Trophoblast cell (in vitro differentiated cells and primary cell): ENCODE measurements at places on chromosomes 2 and 18.
A peak's percentile ranks its signal among the peaks of the same experiment; 100 is the strongest.

DNA sequence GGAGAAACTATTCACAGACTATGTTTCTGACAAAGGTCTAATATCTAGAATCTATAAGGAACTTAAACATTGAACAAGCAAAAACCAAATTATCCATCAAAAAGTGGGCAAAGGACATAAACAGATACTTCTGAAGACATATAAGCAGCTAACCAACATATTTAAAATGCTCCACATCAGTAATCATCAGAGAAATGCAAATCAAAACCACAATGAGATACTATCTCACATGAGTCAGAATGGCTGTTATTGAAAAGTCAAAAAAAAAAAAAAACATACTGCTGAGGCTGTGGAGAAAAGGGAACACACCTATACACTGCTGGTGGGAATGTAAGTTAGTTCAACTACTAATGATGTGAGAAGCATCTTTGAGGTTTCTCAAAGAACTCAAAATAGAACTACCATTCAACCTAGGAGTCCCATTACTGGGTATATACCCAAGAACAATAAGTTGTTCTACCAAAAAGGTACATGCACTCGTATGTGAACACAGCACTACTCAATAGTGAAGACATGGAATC, 220.4 kb upstream of the TFPI start:
- no peaks in the 10 kb centered on the region for H3K4me1 ChIP-seq
- H3K27ac ChIP-seq, result no peak overlapping the region
- no peaks in the 10 kb centered on the region for H3K36me3 ChIP-seq

- H3K36me3 ChIP-seq, result no peaks in the 10 kb centered on the region
- no peaks in the 10 kb centered on the region for H3K27me3 ChIP-seq
- DNase-seq, result no peak
These were observed 96.0 kb downstream of the HNMT start for GRCh38 chr2:138060301-138060635.

- DNase-seq, result no peak
- H3K36me3 ChIP-seq, result no peaks in the 10 kb centered on the region
- H3K4me3 ChIP-seq, result no peak overlapping the region
- no peaks in the 10 kb centered on the region for H3K4me1 ChIP-seq
- no peaks in the 10 kb centered on the region for H3K27me3 ChIP-seq
These were observed 106.9 kb downstream of the FARSB start for GRCh38 chr2:222548992-222549391.

GRCh38 chr2:53913721-53914120, 54.0 kb upstream of the GPR75 start:
- no peaks in the 10 kb centered on the region for H3K27me3 ChIP-seq
- peaks cover 15% of the 10 kb centered on the region for H3K36me3 ChIP-seq
- no peak overlapping the region for H3K4me3 ChIP-seq
- no peak for DNase-seq
- no peaks in the 10 kb centered on the region for H3K4me1 ChIP-seq

- no peak overlapping the region for H3K4me3 ChIP-seq
- H3K36me3 ChIP-seq, result no peaks in the 10 kb centered on the region
- no peaks in the 10 kb centered on the region for H3K27me3 ChIP-seq
- no peak overlapping the region for H3K27ac ChIP-seq
These were observed 106.7 kb downstream of the ACKR3 start for GRCh38 chr2:236676136-236676873.

- no peaks in the 10 kb centered on the region for H3K27me3 ChIP-seq
- H3K4me3 ChIP-seq, result no peak within 1 kb of the TSS
- no peak for DNase-seq
- H3K4me1 ChIP-seq, result no peaks in the 10 kb centered on the region
These were observed at the start of gene ALPI for GRCh38 chr2:232455426-232456255. ALPI (plus strand) TSS chr2:232456153; CDS start chr2:232456200, 47 bp downstream.

DNA sequence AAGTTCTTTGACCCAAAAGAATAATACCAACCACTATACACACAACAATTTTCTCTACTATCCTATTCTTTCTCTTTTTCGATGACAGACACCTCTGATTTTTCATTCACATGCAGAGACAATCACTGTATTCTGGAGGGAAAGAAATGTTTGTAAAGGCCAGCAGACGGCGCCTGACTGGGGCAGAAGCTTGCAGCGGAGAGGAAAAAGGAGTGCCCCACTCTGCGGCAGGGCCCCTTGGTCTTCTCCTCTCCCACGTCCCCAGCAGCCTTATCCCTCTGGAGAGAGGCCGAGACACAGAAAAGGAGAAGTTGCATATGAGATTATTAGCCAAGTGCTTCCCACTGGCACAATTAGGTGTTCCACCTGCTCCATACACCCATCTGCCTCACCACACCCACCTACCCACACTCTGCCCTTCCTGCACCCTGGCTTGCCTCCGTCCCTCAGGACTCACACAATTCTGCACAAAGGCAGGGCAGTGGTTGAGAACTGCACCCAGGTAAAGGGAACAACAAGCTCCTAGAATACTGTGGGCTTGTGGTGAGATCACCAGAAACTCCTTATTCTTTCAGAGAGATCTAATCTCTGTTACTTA, 687.3 kb downstream of the NRXN1 start:
- no peaks in the 10 kb centered on the region for H3K36me3 ChIP-seq
- H3K4me3 ChIP-seq, result no peak overlapping the region
- H3K27me3 ChIP-seq, result peaks cover 22% of the 10 kb centered on the region
- peaks cover 8% of the 10 kb centered on the region for H3K4me1 ChIP-seq

- DNase-seq, result peak; percentile 70
- no peaks in the 10 kb centered on the region for H3K36me3 ChIP-seq
- no peak overlapping the region for H3K4me3 ChIP-seq
- no peaks in the 10 kb centered on the region for H3K27me3 ChIP-seq
- no peaks in the 10 kb centered on the region for H3K4me1 ChIP-seq
These were observed 15.5 kb upstream of the NEURL3 start for GRCh38 chr2:96520697-96521096.

DNA sequence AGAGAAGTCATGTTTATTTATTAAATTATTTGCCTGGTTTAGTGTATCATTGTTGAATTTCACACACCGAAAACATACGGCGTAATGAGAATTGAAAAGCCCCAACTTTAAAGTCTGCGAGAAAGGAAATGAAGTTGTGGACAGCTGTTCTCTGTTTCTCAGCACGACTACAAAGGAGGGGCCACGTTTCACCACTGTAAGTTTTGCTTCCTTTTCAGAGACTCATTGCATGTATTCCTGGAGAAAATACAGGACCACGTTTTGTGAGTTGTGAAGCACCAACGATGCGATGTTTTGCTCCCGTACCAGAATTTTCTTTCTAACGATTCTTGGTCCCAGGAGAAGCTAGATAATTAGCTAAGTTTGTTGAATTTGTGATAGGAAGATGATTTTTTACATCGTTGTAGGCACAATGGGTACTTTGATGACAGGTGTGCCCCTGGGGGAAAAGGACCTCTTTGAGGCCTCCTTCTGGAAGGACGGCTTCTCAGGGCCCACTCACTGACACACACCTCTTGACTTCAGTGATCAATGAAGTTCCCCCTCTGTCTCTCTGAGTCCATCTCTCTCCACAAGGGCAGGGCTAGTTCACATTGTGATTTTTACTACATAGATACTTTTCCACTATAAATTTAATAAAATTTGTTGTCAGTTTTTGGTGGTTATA, 23.7 kb upstream of the ACKR3 start:
- no peak overlapping the region for H3K4me3 ChIP-seq
- H3K27ac ChIP-seq, result no peak overlapping the region
- DNase-seq, result no peak
- H3K27me3 ChIP-seq, result no peaks in the 10 kb centered on the region
- no peaks in the 10 kb centered on the region for H3K36me3 ChIP-seq

DNA sequence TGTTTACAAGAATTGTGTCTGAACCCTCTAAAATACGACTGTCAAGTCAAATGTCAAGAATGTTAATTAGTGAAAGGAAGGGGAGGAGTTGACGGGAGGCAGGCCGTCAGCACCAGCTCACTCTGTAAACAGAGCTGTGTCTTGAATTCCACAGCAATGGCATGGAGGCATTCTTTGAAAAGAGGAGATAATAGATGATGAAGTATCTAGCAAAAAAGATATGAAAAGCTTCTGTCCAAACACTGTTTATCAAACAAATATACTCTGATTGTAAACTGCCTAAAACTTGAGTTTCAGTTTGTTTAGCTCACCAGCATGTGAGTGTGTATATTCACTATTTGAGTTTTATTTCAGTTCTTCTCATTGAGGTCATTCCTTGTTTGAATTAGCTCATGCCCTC, 94.7 kb upstream of the CDC42EP3 start:
- peaks cover 15% of the 10 kb centered on the region for H3K4me1 ChIP-seq
- H3K4me3 ChIP-seq, result no peak overlapping the region
- no peaks in the 10 kb centered on the region for H3K36me3 ChIP-seq
- no peak for DNase-seq
- no peaks in the 10 kb centered on the region for H3K27me3 ChIP-seq

- no peak overlapping the region for H3K27ac ChIP-seq
- no peaks in the 10 kb centered on the region for H3K36me3 ChIP-seq
- no peak overlapping the region for H3K4me3 ChIP-seq
- DNase-seq, result no peak
- H3K27me3 ChIP-seq, result no peaks in the 10 kb centered on the region
- H3K4me1 ChIP-seq, result peaks cover 1% of the 10 kb centered on the region
These were observed 161.9 kb upstream of the RASGRP3 start for GRCh38 chr2:33314541-33314940.

DNA sequence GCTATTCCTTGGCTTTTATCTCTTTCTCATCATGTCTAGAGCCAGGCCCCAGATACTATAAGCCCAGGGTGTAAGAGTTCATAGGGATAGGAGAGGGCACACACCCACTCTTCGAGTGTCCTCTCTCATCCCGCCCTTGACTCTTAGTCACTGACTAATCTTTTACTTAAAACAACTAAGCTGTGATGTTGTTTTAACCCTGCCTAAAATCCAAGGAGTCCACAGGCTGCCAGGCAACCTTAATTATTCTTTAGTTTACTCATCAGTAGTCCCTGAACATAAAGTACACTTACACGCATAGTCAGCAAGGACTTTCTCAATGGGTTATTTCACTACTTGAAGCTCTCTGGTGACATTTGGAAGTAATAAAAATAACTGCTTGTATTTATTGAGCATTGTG, 28.4 kb downstream of the GREB1L start:
- H3K36me3 ChIP-seq, result peaks cover 3% of the 10 kb centered on the region
- no peaks in the 10 kb centered on the region for H3K27me3 ChIP-seq
- H3K4me1 ChIP-seq, result peaks cover 9% of the 10 kb centered on the region
- DNase-seq, result no peak

GRCh38 chr2:170932166-170932565, 3.1 kb downstream of the GORASP2 start:
- peaks cover 15% of the 10 kb centered on the region for H3K36me3 ChIP-seq
- H3K27ac ChIP-seq, result no peak overlapping the region
- no peaks in the 10 kb centered on the region for H3K4me1 ChIP-seq
- DNase-seq, result no peak
- no peak overlapping the region for H3K4me3 ChIP-seq
- no peaks in the 10 kb centered on the region for H3K27me3 ChIP-seq

DNA sequence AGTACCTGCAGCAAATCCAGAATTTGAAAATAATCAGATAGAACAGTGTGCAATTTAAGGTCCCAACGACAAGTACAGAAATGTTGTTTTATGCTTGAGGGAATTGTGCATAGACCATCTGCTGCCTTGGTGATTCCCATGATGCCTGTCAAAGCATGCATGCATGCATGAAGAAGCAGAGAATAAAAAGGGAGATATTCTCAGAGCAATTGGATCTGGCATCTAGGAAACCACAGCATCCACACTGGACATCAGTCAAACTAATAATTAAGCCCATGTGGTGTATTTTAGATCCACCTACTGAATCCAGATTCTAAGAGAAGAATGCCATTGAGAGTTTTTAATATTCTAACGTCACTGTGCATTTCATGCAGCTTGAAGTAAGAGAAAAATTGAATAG, 361.2 kb downstream of the FSIP2 start:
- DNase-seq, result no peak
- no peak overlapping the region for H3K4me3 ChIP-seq
- H3K4me1 ChIP-seq, result no peaks in the 10 kb centered on the region
- H3K36me3 ChIP-seq, result no peaks in the 10 kb centered on the region

DNA sequence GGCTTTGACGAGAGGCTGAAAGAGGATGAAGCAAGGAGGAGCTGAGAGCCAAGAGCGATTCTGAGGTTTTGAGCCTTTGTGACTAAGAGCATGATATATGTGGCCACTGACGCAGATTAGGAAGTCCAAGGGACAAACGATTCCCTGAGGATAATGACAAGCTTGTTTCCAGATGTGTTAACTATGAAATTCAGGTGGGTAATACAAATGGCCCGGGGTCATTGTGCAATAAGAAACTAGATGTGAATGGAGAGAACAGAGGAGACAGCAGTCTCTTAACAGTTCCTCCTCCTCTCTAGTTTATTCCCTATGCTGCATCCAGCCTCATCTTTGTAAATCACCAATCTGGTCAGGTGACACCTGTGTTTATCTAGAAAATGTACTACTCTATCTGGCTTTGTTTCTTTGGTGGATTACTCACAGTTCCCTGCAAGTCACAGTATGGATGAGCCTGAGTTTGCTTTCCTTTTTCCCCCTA, 84.2 kb downstream of the SOCS6 start:
- H3K27ac ChIP-seq, result no peak overlapping the region
- H3K4me3 ChIP-seq, result no peak overlapping the region
- peaks cover 5% of the 10 kb centered on the region for H3K4me1 ChIP-seq
- DNase-seq, result peak; percentile 44

DNA sequence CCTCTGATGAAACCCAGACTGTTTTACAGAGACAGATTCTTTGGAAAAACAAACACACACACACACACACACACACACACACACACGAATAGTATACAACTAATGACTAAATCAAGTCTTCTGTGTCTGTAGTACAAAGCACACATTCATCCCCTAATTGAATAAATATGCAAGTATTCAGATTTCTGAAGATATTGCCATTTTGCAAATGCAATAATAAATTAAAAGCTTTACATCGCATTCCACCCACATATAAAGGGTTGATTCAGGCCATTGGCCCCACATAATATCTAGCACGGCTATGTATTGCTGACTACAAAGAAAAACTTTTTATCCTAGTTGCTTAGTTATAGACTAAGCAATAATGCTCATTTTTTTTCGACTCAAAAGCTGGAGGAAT, 86.2 kb downstream of the PAX3 start:
- no peaks in the 10 kb centered on the region for H3K27me3 ChIP-seq
- no peaks in the 10 kb centered on the region for H3K36me3 ChIP-seq
- no peak overlapping the region for H3K27ac ChIP-seq
- no peak for DNase-seq
- H3K4me1 ChIP-seq, result peaks cover 2% of the 10 kb centered on the region

GRCh38 chr2:170155022-170155722, 22.8 kb upstream of the MYO3B start:
- no peak overlapping the region for H3K27ac ChIP-seq
- H3K4me3 ChIP-seq, result no peak overlapping the region
- H3K4me1 ChIP-seq, result no peaks in the 10 kb centered on the region
- H3K36me3 ChIP-seq, result no peaks in the 10 kb centered on the region
- no peaks in the 10 kb centered on the region for H3K27me3 ChIP-seq

- H3K36me3 ChIP-seq, result peaks cover 29% of the 10 kb centered on the region
- no peak overlapping the region for H3K4me3 ChIP-seq
- no peaks in the 10 kb centered on the region for H3K27me3 ChIP-seq
These were observed 4.2 kb downstream of the IRS1 start for GRCh38 chr2:226795281-226796011.

DNA sequence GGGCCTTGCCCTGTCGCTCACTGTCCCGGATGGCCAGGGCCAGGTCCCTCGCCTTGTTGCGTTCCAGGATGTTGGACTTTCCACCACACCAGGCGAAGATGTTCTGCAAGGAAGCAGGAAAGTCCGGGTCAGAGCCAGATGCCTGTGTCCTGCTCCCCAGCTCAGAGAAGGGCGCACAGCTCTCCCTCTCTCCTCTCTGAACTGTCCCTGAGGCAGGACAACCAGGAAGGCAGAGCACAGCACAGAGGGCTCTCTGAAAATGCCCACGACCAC, 11.0 kb downstream of the CAPG start:
- H3K27me3 ChIP-seq, result no peaks in the 10 kb centered on the region
- peaks cover 18% of the 10 kb centered on the region for H3K4me1 ChIP-seq
- DNase-seq, result no peak
- H3K4me3 ChIP-seq, result no peak overlapping the region
- no peak overlapping the region for H3K27ac ChIP-seq
